ENCODE measurements at places on chromosomes 5 and 9.

GRCh38 chr5:168914491-168914890 is 335.3 kb upstream of the PANK3 start:
- no peak for DNase-seq
- peaks cover 30% of the 10 kb centered on the region for H3K27me3 ChIP-seq
- no peaks in the 10 kb centered on the region for H3K4me1 ChIP-seq
- H3K27ac ChIP-seq = no peak overlapping the region

DNA sequence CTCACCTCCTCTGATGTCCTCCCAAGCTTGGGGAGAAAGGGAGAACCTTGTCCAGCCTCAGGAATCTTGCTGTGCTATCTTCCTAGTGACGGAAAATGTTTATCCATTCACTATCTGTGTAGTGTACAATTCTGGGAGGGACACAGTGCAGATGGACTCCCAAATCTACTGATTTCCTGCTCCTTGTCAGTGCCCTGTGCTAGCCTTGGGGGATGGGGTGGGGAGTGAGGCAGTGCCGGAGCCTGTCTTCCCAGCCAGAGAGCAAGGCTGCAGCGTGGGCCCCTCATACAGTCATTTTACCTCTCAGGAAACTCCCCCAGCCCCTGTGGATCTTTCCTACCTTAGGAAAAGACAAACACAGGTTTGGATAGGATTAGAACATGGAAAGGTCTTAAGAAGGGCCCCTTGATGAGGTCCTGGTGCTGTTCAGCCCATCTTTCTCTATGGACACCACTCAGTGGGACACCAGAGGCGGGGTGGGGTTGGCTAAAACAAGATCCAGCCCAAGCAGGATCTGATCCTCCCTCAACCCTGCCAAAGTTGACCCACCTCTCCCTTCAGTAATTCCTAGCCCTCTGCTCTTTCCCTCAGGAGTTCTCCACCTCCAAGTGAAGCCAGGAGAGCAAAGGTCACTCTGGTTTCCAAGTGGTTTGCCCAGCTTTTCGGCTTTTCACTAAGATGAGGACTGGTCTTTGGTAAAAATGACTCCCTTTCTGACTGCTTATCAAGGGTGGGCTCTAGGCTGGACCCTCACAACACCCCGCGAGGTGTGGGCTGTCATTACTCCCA is 3.4 kb downstream of the DOLK start:
- DNase-seq = peak; percentile 16
- H3K36me3 ChIP-seq = no peaks in the 10 kb centered on the region

DNA sequence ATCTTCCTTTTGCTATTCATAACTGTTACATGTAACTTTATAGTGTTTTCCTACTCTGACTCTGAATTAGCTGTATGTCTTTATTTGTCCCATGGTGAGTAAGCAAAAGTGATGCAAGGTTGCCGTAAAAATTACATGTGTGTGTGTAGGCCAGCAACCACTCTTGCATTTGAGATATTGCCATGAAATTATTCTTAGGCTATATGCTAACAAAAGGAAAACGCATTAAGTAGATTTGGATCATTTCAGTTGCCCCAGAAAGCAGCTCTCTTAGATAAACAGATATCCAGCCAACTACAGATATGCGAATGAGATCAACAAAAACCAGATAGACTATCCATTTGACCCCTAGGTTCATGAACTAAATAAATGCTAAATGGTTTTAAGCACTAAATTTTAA is 73.6 kb downstream of the CYLC2 start:
- DNase-seq = no peak
- no peak overlapping the region for H3K27ac ChIP-seq
- H3K4me1 ChIP-seq = no peaks in the 10 kb centered on the region
- H3K4me3 ChIP-seq = no peak overlapping the region
- no peaks in the 10 kb centered on the region for H3K27me3 ChIP-seq
- no peaks in the 10 kb centered on the region for H3K36me3 ChIP-seq

DNA sequence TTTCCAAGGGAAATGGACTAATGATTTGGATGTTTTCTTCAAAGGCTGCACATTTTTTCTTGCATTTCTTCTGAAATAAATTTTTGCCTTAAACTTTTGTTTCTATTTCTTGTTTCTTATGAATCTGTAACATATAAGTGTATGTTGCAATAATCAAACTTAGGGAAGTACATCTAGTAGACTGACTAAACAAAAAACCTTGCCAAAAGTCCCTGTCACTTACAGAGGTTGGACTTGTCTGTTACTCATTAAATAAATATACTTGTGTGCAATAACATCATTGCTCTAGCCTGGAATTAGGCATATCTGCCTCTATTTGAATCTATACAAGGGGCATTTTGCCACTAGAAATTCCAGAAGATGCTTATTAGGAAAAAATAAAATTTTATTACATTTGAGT is 56.6 kb downstream of the C6 start:
- H3K4me1 ChIP-seq = no peaks in the 10 kb centered on the region
- no peak for DNase-seq
